ENCODE measurements at places on chromosomes 11 and 22. TPM values are rescaled to one million over a fixed set of nuclear protein-coding genes. Genes with fewer than 3 reads are reported as not detected.
A peak's percentile ranks its signal among the peaks of the same experiment; 100 is the strongest.

DNA sequence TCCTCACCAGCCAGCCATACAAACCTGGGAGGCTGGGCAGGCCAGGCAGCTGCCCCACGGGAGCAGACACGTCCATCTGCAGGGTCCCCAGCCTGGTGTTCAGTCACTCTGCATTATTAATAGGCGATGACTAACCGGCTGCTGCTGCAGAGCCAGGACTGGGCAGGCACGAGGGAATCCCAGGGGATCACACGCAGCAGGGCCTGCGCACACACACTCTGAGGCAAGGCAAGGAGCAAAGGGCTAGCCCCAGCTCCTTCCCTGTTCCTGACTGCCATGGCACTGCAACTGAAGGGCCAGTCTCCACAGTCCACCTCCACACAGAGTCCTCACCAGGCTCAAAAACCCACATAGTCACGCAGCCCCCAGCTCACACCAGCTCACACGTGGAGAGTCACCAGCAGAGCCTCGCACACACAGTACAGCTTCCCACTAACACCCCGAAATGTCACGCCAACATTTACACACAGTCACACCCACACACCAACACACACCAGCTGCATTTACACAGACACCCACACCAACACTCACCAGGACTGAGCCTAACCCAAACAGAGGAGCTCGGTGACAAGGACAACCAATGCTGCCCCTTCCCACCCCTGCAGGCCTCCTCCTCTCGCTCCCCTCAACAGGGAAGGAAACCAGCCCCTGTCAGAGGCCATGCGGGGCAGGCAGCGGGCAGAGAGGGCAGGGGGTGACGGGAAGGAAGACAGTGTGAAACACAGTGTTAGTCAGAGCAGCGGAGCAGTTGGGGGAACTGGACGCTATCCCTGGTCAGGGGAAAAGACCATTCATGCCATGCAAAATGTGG lies 47.3 kb downstream of the NRXN2 start:
- DNase-seq = peak; percentile 87

- no peak for DNase-seq
These were observed 70.8 kb downstream of the MED15 start for GRCh38 chr22:20578192-20578591.

DNA sequence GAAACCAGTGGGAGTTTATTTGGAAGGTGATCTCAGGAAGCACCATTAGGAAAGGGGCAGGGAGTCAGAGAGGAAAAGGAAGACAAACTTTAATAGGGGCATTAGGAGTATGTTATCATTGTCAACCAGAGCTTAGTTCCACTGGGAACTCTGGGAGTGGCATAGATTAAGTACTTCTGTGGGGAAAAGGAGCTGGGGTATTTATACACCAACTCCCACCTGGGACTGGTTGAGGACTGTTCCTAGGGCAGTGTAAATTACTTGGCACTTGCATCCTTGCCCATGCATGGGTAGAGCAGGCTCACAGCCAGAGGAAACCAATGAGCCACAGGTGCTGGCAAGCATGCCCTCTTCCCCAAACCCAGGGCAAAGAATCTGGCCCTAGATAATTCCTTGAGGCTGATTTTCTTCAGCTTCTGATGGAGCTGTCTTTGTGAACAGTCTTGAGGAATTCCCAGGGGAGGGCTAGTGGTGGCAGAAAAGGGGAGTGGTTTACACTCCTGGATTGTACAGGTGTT lies 541.2 kb downstream of the MIAT start:
- DNase-seq = no peak

SCGB1C1 gene
- not detected for total RNA-seq

- no peak for DNase-seq
These were observed 137.2 kb downstream of the BRD1 start for GRCh38 chr22:49690454-49690853.

DNA sequence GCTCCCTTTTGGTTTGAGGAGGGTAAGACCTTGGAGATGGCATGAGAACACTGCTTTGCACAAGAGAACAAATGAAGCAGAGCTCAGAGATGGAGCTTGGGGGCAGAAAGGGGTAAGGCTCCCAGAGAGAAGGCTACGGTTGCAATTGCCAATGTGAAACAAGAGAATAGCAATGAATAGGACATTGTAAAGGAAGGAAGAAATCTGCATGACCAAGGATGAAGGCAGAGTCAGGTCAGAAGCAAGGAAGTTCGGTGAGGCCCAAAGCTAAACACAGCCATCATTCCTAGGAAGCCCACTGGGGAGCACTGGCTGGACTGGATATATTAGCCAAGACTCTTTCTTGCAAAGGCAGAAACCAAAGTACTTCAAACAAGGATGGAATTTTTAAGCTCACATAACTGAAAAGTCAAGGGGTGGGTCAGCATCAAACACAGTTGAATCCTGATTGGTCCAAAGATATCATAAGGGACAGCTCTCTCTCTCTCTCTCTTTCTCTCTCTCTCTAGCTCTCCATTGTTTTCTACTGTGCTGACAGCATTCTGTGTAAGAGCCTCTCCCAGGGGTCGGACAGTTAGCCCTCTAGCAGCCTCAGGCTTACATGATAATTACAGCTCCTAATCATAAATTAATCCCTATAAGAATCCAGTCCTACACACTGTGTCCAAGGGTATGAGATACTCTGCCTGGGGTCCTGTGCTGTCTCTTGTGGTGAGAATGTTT lies 484.3 kb downstream of the SOX6 start:
- no peak for DNase-seq

DNA sequence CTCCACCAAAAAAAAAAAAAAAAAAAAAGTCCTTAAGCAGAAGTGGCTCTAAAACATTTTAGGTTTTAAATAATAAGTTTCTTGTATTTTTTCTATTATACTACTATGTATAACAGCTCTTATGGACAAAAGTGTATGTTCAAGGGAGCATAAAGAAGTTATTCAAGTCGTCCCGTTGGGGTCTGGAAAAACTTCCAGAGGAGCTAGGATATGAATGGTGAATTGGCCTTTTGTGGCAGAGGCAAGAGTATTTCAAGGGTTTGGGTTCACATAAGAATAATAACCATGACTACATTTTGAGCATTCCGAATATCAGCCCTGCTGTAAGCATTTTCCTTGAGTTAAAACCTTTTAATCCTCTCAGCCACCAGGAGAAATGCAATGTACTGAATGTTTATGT lies 50.6 kb upstream of the ARHGAP42 start:
- DNase-seq = no peak

DNA sequence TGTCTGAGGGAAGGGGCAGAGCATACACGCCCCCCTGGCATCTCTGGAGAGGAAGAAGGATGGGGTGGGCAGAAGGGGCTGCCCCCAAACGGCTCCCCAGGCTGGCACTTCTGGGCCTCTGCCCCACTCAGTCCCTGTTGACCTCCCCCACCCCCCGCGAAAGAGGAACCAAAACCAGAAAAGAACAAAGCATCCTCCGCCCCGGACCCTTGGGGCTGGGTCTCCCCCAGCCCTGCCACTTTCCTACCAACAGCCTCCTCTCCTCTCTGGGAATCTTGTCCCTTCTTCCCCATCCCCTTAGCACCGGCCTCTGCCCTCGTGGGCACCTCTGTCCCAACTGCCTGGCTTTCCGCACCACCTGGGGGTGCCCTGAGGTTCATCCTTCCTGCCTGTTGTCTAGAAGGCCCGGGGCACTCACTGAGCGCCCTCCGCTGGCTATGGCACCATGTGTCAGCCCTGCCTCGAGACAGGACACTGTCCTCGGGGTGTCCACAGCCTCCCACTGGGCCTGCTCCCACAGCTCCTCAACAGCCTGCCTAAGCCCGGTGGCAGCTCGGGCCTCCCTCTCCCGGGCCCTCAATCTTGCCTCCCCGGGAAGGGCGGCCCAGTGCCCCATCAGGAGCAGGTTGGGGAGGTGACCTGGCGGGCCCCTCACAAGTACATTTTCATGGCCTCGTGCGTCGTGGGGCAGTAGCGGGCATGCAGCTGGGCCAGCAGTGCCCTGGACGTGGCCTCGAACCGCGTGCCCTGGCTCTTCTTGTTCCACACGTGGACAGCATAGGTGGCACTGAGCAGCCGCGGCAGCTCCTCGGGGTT lies 28.2 kb downstream of the A4GALT start:
- no peak for DNase-seq

DNA sequence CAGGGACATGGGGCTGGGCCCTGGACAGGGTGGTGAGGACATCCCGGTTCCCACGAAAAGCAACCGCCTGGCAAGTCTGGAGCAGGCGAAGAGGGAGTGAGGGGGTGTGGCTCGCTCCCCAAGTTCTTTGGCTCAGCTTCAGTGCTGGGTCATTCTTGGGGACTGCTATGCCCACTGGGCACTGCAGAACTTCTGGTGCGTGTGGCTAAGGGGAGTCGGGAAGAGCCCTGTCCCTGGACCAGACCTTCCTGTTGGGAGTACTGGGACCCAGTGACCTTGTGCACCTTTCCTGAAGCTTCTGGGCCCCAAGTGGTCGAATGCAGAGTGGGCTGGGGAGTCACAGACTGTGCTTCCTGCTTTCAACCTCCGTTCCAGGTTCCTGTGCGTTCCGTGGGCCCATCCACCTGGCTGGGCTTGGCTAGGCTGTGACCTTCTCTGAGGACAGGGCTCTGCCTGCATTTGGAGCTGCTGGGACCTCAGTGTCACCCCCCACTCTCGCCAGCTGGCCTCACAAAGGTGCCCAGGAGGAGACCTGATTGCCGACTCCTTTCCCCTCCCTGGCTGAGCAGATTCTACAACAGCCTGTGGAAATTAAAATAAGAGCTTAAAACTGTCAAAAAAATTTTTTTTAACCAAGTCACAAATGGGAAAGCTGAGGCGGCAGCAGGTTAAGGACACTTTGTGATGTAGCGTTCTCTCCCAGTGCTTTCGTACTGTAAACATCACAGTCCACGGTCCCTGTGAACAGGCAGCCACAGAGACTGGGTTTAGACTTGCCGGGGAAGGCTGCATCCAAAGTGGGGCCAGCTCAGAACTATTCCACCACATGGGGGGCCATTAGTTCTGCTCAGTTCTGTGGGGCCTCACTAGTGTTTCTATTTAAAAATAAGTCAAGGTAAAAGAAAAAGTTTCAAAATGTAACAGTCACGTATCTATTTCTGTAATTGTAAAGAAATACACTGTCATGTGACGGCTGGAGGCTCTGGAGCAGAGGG lies 63.8 kb upstream of the WNT7B start:
- DNase-seq = peak; percentile 28

OR4C13 gene
- not detected for total RNA-seq

DNA sequence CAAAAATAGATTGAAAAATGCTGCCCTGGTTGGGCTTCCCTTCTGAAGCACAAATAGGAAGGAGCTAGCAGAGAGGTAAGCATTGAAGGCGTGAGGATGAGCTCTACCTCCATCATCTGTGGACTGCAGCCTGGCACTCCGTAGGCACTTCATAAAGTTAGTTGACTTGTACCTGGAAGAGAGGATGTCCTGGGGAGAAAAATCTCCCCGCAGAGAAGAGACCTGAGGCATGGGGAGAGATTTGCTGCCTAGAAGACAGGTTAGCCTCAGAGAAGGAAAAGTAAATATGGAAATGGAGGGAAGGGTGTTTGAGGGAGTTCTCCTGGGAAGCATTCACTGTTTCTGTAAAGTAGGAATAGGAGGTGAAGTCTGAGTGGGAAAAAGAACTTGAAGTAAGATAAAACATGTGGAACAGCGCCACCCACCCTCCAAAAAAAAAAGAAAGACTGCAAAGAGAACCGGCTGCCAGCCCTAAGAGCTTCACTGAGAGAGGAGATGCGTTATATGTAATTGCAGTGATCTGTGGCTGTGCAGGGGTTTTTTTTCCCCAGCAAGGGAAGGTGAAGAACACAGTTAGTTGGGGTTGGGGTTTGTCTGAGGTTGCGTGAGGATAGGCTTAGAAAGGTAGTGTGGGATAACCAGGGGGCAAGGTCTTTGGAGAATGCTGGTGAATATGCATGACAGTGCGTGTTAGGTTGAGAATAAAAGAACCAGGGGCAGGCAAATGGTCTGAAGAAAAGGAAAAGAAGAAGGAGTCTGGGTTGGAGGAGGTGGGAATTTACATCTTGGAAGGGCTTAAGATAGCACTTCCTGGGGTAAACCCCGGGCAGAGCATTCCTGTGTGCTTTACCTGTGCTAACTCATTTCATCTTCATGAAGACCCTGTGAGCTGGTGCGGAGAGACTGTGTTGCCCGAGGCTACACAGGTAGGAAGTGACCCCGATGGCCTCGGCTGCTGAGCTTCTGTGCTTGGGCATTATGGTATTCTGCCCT lies 16.0 kb downstream of the TNRC6B start:
- no peak for DNase-seq

PGA5 gene
- not detected for total RNA-seq

DNA sequence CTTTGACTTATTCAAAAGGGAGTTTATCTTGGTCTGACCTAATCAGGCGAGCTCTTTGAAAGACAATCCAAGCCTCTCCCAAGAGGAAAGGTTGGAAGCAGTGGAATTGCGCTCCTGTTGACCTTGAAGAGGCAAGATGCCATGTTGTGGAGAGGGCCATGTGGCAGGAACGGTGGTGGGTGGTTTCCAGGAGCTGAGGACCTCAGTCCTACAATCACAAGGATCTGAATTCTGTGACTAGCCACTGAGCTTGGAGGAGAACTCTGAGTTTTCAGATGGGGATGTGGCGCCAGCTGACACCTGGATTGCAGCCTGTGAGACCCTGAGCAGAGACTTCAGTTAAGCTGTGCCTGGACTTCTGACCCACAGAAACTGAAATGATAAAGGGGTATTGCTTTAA lies 6.0 kb upstream of the CBX6 start:
- no peak for DNase-seq

DNA sequence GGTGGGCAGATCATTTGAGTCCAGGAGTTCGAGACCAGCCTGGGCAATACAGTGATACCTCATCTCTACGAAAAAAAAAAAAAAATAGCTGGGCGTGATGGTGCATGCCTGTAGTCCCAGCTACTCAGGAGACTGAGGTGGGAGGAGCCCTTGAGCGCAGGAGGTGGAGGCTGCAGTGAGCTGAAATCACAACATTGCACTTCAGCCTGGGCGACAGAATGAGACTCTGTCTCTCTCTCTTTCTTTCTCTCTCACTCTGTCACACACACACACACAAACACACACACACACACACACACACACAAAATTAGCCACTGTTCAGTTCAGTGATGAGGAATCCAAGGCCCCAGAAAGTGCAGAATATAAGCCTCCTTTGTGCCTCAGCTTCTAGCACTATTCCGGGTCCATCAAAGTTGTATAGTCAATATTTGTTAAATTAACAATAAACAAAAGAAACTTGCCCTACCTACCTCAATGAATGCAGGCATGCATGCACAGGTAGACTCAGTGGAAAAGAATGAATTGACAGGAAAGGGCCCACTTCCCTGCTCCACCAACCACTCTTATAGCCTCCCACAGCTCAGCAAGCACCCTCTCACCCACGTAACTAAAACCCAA lies 3.9 kb upstream of the SMIM35 start:
- no peak for DNase-seq

GRCh38 chr11:76782531-76783293 lies 444 bp upstream of the TSKU start:
- peak; percentile 93 for DNase-seq

TBX10 gene
- total RNA-seq = 0.51 TPM

- DNase-seq = no peak
These were observed 1398.9 kb downstream of the BRD1 start for GRCh38 chr22:48428631-48429371.

All from Right ventricle myocardium superior (tissue), 1 donor.